Caco-2 (cell line): ENCODE measurements at places on chromosomes 7 and 10.

GRCh38 chr10:82438277-82438676 is 563.3 kb downstream of the NRG3 start:
- no peak for DNase-seq

DNA sequence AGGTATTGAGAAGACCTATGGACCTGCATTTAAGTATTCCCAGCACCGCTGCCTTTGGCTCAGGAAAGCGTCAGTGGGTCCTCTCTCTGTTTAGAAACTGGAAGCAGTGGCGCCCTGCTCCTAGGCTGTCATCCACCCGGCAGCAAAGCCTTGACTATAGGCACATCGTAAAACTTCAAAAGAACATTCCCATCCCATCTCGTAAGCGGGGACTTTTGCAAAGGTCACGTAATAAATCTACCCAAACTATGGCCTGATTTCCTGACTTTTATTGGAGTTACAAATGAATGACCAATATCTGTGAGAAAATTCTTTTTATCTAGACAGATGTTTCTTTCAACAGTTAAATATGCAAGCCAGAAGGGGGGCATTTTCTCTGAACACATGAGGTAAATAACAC is 115.8 kb upstream of the TCERG1L start:
- no peak for DNase-seq

GRCh38 chr7:6023974-6024435 is 7.2 kb upstream of the ANKRD61 start:
- no peak for DNase-seq

DNA sequence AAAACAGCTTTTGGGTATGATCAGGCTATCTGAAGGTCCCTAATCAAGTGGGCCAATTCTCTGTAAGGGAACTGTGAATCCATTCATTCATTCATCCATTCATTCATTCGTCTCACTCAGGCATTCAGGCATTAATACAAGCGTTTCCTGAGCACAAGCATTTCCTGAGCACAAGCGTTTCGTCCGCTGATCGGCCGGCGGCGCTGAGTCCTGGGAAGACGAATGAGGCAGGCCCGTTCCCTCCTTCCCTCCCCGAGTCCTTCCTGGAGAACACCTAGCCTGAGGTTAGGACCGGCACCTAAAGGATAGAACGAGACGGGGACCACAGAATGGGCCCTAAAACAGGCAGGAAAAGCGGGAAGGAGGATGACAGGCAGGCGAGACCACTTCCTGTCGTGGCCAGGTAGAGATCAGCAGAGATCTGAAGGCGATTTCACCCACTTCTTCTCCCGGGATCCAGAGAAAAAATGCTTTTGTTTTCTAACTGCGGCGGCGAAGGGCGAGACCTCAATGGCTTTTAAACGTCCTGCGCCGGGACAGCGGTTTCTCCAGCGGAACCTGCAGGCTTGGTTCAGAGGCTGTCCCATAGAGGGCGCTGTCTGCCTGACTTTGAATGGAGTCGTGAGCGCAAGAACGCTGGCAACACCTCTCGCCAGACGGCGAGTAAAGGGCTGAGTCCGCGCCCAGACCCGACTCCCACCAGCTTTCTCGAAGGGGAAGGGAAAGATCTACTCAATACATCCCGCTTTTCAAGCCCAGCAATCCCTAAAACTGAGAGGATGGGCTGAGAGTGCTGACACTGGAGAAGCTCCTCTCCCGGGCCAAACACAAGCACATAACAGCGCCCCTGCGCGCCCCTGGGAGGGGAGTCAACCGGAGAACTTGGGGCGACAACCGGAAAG is 2.9 kb upstream of the HMX3 start:
- DNase-seq: peak; percentile 86

GRCh38 chr7:135536150-135536549 is 21.6 kb upstream of the NUP205 start:
- DNase-seq: peak; percentile 13
